ENCODE measurements at places on chromosomes 6 and 20. TPM values are rescaled to one million over a fixed set of nuclear protein-coding genes. Genes with fewer than 3 reads are reported as not detected.
A peak's percentile ranks its signal among the peaks of the same experiment; 100 is the strongest.

The ASIP gene
- not detected for polyA plus RNA-seq

DNA sequence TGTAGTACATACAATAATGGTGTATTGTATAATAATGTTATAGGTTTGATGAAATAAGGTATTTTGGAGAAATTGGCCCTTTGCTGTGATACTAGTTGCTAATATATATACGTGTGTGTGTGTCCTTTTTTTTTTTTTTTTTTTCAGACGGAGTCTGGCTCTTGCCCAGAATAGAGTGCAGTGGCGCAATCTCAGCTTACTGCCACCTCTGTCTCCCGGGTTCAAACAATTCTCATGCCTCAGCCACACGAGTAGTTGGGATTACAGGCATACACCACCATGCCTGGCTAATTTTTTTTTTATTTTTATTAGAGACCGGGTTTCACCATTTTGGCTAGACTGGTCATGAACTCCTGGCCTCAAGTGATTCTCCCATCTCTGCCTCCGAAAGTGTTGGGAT, 23.3 kb downstream of the SENP6 start:
- no peak for DNase-seq

DNA sequence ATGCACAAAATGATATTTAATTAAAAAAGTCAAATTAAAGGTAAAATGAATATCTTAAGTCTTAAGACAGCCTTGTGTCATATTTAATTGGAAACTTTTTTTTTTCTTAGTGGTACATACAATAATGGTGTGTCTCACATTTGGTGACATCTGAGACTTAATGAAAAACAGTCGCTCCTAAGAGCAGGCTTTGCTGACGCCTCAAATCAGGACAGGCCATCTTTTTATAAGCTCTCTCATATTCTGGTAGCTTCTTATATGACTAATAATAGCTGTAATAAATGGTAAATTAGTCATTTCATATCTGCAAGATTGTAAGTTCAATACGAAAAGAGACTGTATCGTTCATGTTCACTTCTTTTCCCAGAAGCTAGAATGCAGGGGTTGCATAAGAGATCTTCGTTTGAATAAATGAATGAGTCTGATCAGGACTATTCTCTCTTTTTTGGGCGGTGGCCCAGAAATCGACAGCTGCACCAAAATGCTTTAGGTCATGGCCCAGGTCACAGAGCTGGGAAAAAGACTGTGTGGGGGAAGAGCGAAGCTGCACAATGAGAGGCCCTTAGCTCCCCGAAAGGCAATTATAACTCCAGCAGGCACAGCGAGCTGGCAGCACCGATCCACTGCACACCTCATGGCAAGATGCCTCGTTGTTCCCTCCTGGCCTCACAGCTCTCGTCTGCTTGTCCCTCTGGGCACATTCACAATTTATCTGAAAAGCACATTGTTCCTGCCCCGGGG, 69.4 kb downstream of the NRN1 start:
- DNase-seq = no peak

The SERPINB6 gene
- 104 TPM for polyA plus RNA-seq

The HLA-DRB5 gene
- polyA plus RNA-seq = not detected

The RNF144B gene
- polyA plus RNA-seq = 0.36 TPM

DNA sequence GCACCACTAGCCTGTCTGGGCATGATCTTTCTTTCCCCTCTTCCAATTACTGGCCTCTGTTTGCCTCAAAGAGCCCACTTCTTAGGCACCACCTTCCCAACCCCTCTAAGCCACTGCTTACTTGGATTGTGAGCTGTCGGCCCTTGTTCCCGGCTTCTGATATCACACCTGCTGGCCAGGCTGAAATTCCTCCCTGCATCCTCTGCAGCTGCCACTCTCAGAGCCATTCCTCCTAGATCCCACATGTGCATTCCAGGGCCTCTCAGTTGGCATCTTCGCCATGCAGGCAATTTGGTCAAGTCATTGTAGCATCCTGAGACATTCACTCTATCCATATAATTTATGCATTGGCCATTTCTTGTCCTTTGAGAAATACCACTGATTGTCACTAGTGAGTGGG, 135.9 kb downstream of the OLIG3 start:
- no peak for DNase-seq

- no peak for DNase-seq
Measured at GRCh38 chr6:90045535-90045934, 151.3 kb downstream of the GJA10 start.

The PCSK2 gene
- polyA plus RNA-seq = not detected

DNA sequence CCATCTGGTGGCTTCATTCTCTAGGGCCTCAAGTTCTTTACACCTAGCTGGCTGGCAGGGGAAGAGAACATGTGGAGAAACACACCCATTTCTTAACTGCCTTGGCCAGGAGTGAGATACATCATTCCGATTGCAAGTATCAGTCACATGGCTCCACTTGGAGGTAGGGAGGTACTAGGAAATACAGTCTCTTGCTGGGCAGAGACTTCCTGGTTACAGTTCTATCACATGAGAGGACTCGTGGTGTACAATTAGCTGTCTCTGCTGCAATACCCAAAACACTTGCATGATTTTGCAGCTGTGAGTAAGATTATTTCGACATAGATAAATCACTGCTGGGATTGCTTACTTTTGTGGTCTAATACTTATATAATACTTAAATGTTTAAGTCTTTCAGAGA, 51.1 kb downstream of the GTF2H5 start:
- DNase-seq = no peak

The ZBTB12 gene
- 10.1 TPM for polyA plus RNA-seq

The FAM209B gene
- 0.46 TPM for polyA plus RNA-seq

DNA sequence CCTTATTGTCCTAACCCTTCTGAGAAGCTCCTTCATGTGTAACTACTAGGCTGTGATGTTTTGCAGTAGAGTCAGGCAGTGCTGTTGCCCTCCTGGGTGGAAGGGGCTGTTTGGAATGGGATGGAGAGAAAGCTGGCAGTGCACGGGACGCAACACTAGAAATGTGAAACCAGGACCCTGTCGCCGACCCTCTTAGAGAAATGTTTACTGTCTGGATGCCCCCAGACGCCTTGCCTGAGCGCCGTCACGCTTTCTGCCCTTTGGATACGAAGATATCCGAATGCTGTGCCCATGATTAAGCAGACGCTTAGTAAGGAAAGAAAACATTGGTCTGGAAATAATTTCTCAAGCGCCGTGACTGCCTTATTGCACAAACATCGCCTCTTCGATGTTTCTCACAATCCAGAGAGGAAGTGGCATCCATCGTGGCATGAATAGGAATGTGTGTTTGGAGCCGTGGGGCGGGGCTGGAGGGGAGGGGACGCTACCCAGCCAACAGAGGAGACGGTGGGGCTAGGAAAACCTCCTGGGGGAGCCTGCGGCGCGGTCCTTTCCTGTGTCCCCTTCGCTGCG, 661 bp upstream of the PPP1R14C start:
- DNase-seq = no peak

The ENPP4 gene
- polyA plus RNA-seq = 0.55 TPM

DNA sequence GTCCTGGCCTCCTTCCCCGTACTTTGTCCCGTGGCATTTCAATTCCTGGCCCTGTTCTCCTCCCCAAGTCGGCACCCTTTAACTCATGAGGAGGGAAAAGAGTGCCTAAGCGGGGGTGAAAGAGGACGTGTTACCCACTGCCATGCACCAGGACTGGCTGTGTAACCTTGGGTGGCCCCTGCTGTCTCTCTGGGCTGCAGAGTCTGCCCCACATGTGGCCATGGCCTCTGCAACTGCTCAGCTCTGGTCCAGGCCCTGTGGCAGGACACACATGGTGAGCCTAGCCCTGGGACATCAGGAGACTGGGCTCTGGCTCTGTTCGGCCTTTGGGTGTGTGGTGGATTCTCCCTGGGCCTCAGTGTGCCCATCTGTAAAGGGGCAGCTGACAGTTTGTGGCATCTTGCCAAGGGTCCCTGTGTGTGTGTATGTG, 58.5 kb downstream of the SRC start:
- no peak for DNase-seq

GRCh38 chr6:11039040-11039439, 5.1 kb downstream of the ELOVL2 start:
- DNase-seq = no peak

DNA sequence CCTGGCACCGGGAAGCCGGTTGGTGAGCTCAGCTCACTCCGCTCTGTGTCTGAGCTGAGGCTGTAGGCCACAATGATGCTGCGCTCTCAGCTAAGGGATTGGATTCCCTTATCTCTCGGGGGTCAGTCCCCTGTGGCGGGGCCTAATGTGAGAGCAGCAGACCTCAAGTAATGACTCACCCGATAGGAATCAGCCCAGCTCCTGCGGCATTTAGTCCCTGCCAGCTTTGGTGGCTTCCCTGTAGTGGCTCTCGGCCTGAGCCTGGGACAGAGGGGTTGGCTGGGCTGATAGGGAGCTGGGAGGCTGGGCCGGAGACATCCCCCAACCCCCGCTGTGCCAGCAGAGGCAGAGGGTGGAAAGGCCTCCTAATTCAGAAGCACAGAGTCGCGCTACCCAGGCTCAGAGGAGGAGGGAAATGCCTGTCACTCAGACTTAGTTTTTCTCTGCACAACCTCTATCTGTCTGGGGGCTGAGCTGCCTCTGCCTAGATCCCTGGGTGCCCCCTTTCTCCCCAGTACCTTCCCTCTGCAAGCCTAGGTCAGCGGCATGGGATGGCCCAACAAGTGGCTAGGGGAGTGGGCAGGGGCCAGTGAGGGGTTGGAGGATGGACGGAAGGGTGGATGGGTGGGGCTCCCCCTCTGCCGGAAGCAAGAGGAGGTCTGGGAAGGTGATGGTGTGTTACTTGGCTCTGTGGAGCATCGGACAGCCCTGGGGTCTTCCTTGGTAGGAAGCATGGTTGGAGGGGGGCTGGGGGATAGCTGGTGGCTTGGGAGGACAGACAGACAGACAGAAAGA, 92.2 kb downstream of the CDH22 start:
- peak; percentile 70 for DNase-seq

DNA sequence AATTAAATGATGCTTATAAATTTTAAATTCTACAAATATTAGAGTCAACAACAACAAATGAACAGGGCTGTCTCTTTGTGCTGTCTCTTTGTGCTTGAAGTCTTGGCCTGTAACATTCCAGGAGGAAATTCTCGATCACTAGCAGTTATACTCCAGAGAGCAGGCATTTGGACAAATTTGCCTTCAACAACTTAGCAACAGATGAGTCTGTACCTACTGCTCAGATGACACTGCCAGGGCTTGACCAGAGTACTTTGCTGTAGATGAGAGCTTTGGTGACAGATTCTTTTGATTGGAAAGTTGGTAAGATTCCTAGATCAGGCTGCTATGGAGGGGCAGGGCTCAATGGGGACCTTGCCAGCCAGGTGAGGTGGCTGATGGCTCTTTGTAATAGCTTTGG, 217.2 kb downstream of the GRM1 start:
- no peak for DNase-seq

The NKX2-4 gene
- not detected for polyA plus RNA-seq

The XKR7 gene
- not detected for polyA plus RNA-seq

The ACTL10 gene
- polyA plus RNA-seq = not detected

The DSP gene
- polyA plus RNA-seq = 14.1 TPM

- DNase-seq = no peak
Measured at GRCh38 chr6:34205916-34206315, 30.8 kb upstream of the HMGA1 start.

Data from A549 (cell line).